Fibroblast of skin of back (primary cell): ENCODE measurements at places on chromosomes 3 and 15.
A peak's percentile ranks its signal among the peaks of the same experiment; 100 is the strongest.

GRCh38 chr3:109532257-109533216 is 195.2 kb upstream of the DPPA4 start:
- peak; percentile 46 for DNase-seq

- peak; percentile 83 for DNase-seq
Measured at GRCh38 chr15:87267798-87268197, 988.7 kb downstream of the NTRK3 start.

GRCh38 chr3:136637176-136637575 is 115.0 kb downstream of the STAG1 start:
- no peak for DNase-seq

DNA sequence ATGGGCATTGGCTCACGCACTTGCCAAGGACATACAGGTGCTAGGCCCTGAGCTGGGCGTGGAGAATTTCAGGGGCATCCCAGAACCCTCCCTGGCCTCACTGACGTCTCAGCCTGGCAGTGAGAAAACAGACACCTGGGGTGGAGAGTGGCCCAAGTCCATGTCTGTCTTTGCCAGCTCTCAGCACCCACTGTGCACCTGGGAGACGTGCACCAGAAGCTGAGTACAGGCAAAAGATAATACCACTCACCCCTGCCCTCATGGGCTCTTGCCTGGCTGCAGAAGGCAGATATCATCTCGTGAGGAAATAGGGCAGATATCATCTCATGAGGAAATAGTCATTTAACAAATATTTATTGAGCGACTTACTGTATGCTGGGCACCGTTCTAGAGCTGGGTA is 8.0 kb downstream of the LOXL1 start:
- DNase-seq, result no peak
